GM13976 (cell line): ENCODE measurements at places on chromosomes 6 and 20.

GRCh38 chr6:163386329-163386908, 28.1 kb upstream of the QKI start:
- no peak for DNase-seq

DNA sequence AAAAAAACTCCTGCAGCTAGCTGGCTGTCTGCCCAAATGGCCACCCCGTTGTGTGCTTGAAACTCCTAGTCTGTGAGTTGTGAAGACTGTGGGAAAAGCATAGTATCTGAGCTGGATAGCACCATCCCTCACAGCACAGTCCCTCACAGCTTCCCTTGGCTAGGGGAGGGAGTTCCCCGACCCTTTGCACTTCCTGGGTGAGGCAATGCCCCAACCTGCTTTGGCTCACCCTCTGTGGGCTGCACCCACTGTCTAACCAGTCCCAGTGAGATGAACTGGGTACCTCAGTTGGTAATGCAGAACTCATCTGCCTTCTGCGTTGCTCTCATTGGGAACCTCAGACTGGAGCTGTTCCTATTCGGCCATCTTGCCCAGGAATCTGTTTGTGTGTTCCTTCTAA, 260.6 kb upstream of the STXBP5 start:
- DNase-seq: no peak

DNA sequence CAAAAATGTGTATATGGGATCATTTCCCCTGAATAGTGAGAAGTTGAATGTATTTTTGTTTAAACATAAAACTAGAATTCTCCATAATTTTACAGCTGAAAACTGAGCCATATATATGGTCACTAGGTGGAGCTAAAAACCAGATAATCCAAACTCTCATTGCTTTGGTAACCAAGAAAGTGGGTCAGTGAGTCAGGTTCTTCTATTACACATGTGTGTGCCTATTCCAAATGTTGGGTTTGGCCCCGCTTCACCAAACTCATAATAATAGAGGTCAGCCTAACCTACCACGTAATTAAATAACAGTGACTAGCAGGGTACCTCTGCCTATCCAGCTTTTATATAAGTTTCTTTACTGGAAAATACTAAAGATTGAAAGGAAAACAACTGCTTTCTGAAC, 19.3 kb upstream of the RNGTT start:
- peak; percentile 57 for DNase-seq

DNA sequence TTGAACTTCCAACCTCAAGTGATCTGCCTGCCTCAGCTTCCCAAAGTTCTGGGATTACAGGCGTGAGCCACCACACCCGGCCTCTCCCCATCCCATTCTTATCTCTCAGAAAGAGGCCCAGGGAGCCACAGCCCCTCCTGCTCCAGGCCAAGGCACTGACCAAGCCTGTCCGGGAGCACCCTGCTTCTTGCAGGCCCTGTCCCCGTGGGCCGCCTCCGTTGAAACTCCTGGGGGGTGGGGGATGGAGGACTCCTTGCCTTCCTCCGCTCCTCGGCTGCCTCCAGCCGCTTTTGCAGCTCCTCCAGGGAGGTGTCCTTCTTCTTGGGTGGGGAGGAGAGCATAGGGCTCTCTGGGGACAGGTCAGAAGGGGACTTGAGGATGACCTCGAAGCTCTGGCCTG, 9.7 kb downstream of the STMN3 start:
- no peak for DNase-seq

DNA sequence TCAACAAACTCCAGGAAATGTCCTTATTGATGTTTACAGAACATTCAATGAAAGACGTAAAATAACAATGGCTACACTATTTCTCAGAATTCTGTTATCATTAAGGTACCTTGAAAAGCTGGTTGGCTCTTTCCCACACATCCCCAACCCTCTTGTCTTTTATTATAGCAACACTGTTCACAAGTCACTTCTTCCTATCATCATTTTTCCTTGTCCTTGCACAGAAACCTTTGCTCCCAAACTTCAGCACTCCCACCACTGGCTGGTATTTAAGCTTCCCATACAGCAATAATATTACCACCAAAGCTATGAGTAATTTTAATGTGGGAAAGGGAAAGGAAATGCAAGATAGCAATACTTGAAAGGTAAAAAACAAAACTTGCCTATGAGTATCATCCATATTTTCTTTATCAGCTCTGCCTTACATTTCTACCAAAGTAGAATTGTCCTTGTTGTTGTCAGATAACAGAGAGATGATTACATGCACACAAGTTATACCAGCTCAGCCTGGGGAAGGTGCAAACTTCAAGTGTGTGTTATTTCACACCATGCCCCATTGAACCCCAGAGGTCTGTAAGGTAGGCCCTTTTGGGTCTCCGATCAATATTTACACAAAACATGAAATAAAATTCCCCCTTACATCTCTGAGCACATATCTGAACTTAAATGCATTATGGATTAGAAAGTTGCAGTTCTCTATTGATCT, 32.2 kb downstream of the ARHGAP18 start:
- DNase-seq: no peak

DNA sequence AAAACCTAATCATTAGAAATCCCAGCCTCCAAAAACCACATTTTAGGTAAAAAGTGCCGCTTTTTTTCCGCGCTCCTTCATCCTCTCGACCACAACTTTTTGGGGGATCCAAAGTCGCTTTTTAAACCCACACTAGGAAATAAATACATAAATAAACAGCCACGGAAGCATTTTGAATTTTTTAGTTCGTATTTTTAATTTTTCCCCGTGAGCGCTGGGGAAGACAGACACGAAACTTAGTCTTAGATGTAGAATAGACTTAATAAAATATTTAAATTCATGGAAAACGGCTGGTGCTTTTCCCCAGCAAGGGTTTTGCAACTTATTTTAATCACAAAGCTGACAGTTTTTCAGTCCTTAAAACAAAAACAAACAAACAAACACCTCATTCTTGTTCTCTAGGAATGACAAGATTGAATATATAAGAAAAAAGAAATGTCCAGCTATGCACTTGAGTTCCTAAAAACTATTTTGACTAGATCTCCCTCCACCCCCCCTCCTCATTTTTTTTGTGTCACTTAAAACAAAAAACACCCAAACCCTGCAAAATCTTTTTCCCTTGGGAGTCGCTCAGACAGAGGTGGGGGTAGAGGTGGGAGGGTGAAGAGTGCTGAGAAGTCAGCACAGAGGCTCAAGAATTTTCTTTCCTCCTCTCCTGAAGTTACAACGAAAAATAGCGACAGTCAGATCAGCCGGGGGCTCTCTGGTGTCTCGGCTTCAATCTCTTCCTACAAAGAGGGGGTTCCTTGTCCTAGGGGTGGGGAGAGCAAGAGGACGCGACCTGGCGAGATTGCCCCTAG, 43.4 kb upstream of the SUPT3H start:
- DNase-seq: no peak

GRCh38 chr6:56671160-56671559, 28.5 kb upstream of the DST start:
- no peak for DNase-seq

GRCh38 chr6:119934816-119935215, 585.3 kb upstream of the MAN1A1 start:
- no peak for DNase-seq

GRCh38 chr20:43040427-43040826, 149.3 kb downstream of the PTPRT start:
- DNase-seq: no peak

DNA sequence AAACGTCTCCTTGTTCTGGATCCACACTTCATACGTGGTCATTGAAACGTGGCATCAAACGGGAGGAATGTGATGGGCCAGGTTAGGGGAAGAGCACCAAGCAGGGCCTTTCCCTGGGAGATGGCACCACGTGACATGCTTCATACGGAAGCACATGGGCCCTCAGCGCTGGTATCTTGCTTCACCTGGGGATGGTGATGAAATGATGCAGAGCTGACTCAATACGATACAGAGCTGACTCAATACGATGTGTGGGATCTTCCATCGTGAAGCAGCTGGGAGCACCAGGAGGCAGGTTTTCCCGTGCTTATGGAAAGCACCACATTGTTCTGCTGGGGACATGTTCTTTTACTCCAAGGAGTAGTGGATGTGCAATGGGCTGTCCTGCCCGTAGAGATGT, 22.5 kb upstream of the TAGAP start:
- DNase-seq: no peak

DNA sequence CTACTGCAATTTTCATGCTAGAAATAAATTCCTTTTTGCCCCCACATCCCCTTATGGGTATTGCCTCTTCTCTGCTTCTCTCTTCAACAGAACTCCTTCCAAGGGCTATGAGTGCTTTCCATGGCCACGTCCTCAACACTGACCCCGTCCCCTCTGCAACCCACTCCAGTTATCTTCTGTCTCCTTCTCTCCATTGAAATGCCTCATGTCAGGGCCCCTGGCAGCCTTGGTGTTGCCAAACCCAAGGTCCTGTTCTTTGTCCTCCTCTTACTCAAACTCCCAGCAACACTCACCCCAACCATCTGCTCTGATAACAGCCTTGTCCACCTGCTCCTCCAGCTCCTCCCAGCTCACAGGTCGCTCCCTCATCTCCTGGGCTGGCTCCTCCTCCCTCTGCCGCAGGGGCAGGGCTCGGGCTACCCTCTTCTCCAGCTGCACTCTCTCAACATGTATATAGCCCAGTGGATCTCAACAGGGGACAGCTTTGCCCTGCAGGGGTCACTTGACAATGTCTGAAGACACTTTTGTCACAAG, 196.1 kb upstream of the QKI start:
- DNase-seq: no peak

GRCh38 chr6:105136431-105137350, 43.1 kb downstream of the POPDC3 start:
- peak; percentile 68 for DNase-seq

DNA sequence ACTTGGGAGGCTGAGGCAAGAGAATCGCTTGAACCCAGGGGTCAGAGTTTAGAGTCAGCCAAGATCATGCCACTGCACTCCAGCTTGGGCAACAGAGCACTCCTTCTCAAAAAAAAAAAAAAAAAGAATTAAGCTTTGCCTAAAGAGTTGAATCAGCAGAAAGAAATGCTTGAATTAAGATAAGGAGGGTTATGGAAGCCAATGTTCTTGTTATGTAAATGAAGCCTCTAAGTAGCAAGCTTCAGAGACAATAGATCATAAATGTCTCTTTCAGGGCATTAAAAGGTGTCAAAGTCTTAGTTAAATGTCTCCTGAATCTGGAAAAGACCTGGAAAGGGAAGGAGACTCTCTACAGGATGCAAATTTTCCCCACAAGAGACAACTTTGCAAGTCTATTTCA, 69.7 kb upstream of the FAM83B start:
- DNase-seq: no peak

DNA sequence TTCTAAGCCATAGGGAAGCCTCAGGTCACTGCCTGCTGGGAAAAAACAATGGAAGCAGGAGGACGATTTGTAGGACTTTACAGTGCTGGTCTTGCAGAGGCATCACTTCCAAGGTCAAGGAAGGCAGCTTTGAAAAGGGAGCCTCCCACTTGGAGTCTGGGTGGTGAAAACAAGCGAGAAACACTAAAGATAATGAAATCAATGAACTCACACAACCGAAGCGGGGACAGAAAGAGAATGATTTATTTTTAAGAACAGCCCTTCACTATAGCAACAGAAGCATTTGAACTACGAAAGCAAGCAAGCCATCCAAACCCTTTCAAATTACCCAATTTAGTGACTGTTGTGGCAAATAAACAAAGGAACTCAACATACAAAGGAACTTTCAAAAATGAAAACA, 227.5 kb downstream of the THBS2 start:
- DNase-seq: no peak

GRCh38 chr20:19769507-19769906, 11.4 kb downstream of the RIN2 start:
- DNase-seq: no peak

- no peak for DNase-seq
Measured at GRCh38 chr6:140353536-140353935, 979.1 kb upstream of the CITED2 start.

GRCh38 chr20:51899674-51900073, 97.4 kb upstream of the SALL4 start:
- DNase-seq: no peak

- no peak for DNase-seq
Measured at GRCh38 chr20:56208121-56208520, 40.4 kb upstream of the MC3R start.

- peak; percentile 93 for DNase-seq
Measured at GRCh38 chr6:85593438-85594196, at the start of gene SNX14. TSS of gene SNX14 (minus strand) at chr6:85593858. CDS start at chr6:85593718, 140 bp downstream.

- DNase-seq: no peak
Measured at GRCh38 chr20:50050660-50051308, 62.2 kb downstream of the UBE2V1 start.

DNA sequence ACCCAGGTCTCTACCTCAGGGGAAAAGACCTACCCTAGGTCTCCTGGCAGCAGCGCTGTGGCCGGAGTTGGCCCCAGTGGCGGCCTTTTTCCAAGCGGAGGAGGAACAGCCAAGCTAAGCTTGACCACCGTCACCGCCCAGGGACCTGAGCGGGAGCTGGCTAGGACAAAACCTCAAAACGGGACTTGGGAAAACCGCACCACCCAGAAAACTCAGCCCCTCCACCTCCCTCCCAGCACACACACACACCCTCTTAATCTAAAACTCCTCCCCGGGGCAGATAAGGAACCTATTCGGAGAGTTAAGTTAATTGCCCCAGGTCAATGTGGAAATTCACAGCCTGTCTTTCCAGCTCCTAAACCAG, 2.7 kb upstream of the TRERF1 start:
- DNase-seq: no peak

GRCh38 chr20:61673152-61673847, 392.4 kb downstream of the TAF4 start:
- no peak for DNase-seq

DNA sequence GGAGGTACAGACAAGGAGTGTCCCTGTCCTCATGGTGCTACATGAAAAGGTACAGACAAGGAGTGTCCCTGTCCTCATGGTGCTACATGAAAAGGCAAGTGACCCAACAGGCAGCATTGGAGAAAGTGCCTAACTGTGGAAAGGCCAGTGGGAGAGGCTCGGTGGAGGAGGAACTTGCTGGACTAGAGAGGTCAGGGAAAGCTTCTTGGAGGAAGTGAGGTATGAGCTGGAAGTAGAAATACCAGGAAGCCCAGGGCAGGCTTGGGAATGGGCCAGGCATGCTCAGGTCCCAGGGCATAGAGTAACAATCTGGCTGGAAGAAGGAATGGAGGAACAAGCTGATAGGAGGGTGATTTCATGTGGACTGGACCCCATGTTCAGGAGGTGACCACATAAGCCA, 59.8 kb upstream of the FNDC1 start:
- DNase-seq: no peak

- no peak for DNase-seq
Measured at GRCh38 chr6:11427723-11428245, 109.8 kb upstream of the TMEM170B start.

DNA sequence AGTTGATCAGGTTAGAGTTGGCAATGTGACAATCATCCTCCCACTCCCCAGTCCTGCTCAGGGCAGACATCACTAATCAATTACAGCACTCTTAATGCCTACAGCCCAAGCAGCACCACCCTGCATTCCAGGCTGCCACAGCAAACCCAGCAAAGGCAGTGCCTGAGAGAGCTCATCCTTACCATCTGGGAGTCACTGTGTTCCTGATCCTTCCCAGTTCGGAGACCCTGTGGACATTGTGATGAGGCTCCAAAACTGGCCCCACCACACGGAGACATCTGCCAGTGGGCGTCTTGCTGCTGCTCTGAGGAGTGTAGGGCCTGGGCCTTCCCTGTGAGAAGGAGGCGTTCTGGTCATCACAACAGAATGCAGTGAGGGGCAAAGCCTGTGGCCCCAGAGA, 216.5 kb upstream of the CST7 start:
- no peak for DNase-seq

GRCh38 chr20:3283222-3283820, 44.3 kb upstream of the SLC4A11 start:
- no peak for DNase-seq
